ENCODE measurements at places on chromosomes 6 and 20. TPM values are rescaled to one million over a fixed set of nuclear protein-coding genes. Genes with fewer than 3 reads are reported as not detected.
A peak's percentile ranks its signal among the peaks of the same experiment; 100 is the strongest.

DNA sequence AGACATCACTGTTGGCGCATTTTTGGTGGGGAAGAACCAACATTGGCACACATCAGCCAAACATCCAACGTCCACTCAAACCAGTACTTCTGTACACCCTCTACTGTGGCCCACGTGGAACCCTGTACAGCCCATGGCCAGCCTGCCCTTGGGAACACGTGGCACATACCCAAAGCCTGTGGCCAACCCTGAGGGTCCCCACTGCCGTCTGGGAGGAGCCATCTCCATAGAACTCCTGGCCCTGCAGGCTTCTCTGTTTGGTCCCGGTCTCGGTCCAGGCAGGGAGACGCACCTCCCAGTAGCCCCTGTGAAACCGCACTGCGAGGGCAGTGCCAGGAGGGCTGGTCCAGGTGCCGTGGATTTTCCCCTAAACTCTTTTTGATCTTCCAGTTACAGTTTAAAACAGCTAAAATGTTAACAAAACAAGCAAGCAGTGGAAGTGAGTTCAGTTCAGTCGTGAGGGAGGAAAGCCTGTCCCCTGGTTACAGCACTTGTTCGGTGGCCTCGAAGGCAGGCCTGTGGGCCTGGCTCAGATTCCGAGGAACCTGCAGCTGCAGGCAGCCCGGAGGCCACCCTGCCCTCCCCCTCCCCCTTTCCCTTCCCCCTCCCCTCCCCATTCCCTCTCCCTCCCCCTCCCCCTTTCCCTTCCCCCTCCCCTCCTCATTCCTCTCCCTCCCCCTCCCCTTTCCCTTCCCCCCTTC lies 233.7 kb downstream of the DLL1 start:
- H3K4me3 ChIP-seq = no peak overlapping the region
- H3K27ac ChIP-seq = no peak overlapping the region
- no peak for DNase-seq
- H3K4me1 ChIP-seq = no peaks in the 10 kb centered on the region
- peaks cover 3% of the 10 kb centered on the region for H3K27me3 ChIP-seq

The ARFGAP1 gene
- total RNA-seq = 62.5 TPM

DNA sequence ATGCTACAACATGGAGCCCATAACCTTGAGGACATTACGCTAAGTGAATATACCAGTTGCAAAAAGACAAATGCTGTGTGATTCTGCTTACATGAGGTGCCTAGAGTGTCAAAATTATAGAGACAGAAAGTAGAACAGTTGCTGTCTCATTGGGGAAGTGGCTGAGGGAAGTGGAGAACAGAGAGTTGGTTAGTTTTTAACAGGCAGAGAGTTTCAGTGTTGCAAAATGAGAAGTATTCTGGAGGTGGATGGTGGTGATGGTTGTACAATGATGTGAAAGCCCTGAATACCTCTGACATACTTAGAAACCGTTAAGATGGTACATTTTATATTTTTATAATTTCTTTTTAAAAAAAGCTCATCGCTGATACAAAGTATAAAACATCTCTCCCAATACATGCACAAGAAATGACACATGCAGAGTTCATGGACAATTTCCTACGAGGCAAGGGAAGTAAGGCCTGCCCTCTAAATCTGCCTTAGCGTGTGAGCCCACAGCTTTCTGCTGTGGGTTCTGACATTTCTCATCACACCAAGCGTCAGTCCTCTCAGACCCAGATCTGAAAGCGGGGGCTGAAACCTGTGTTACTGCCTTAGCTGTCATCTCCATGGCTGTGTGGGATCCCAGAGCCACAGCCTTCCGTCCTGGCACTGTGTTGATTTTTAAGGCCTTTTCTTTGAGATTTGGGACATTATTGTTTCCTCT lies 126.0 kb downstream of the RNASET2 start:
- H3K36me3 ChIP-seq = no peaks in the 10 kb centered on the region
- no peak overlapping the region for H3K27ac ChIP-seq
- H3K4me1 ChIP-seq = no peaks in the 10 kb centered on the region

DNA sequence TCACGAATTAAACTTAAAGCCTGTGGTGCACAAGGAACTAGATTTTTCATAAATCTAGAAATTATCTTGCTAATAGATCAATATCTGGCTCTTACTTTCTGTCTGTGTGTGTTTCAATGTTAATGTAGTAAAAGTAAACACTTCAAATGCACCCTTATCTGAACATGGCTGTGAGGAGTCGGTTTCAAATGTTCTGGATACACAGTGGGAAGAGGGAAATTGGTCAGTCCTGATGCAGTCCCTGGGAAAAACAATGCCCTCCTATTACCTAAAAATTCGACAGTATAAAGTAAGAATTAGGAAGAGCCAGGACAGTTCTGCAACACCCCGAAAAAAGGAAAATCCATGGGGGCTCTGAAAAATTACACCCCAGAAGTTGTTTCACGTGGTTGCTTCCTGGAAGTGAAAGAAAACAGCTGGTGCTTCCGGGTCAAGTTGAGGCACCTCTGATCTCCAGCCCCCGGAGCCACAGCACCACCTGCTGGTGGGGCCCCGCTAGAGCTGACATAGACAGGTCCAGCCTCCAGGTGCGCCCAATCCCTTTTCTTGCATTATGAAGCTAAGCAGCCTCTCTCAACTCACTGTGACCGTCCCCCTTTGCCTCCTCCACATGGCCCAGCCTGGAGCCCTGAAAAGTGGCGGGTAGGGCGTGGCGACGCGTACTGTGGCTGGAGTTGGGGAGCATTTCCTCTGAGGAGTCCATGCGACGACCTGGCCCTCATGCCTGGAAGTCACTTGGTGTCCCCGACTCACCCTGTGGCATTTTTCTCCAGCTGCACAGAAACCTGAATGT lies 8.3 kb downstream of the SEMG2 start:
- no peak overlapping the region for H3K4me3 ChIP-seq
- no peak overlapping the region for H3K27ac ChIP-seq
- no peaks in the 10 kb centered on the region for H3K4me1 ChIP-seq

DNA sequence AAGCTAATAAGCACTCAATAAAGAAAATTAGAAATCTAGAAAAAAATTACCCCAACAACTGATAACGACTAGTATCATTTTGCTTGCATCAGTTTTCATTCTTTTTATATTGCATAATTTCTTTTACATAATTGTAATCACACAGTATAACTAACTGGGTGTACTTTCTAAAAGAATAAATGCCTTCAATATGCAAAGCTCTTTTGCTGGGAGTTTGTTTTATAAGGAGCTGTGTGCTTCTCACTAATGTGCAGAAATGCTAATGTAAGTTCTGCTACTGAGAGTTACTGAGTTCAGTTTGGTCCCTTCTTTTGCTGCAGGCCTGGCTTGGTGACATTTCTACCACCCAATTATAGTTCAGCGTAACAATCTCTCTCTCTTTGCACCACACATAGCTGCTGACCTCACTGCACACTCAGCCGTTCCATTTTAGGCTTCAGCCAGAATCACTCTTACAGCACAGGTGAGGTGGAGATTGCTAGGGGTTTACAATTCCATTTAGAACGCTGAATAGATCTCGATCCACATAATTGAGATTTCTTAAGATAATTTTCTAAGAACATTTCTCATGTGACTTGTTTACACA lies 20.9 kb upstream of the KLHL31 start:
- no peak overlapping the region for H3K4me3 ChIP-seq
- H3K27ac ChIP-seq = no peak overlapping the region
- H3K36me3 ChIP-seq = no peaks in the 10 kb centered on the region
- H3K27me3 ChIP-seq = no peaks in the 10 kb centered on the region

- peaks cover 32% of the 10 kb centered on the region for H3K4me1 ChIP-seq
- no peaks in the 10 kb centered on the region for H3K27me3 ChIP-seq
- peak overlapping the region; percentile 98 for H3K27ac ChIP-seq
- H3K36me3 ChIP-seq = peaks cover 33% of the 10 kb centered on the region
These were observed 999 bp upstream of the PIM1 start for GRCh38 chr6:37168811-37169495.

GRCh38 chr6:158059108-158059507 lies 77.4 kb downstream of the SYNJ2 start:
- H3K4me3 ChIP-seq = no peak overlapping the region
- no peak for DNase-seq
- peaks cover 18% of the 10 kb centered on the region for H3K36me3 ChIP-seq
- H3K27ac ChIP-seq = no peak overlapping the region
- H3K4me1 ChIP-seq = peaks cover 21% of the 10 kb centered on the region
